ENCODE measurements at places on chromosomes 6 and 20.
A peak's percentile ranks its signal among the peaks of the same experiment; 100 is the strongest.

DNA sequence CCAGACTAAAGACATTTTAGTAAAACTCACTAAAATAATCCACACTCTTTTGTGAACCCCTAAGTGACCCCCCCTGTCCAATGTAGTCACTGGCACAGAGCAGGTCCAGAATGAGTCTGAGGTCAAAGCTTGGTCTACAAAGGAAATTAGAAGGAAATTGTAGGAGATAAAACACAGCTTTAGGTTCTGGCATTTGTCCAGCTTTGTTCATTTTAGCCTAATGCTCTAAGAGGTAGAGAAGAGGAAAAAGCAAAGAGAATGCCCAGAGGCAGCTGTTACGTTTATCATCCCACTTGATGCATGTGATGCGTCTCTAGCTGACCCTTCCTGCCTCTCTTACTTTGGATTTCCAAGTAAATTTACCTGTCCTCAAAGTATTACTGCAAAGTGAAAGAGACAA, 62.5 kb downstream of the CNKSR3 start:
- no peak overlapping the region for H3K4me3 ChIP-seq
- H3K36me3 ChIP-seq: no peaks in the 10 kb centered on the region
- H3K27ac ChIP-seq: no peak overlapping the region

DNA sequence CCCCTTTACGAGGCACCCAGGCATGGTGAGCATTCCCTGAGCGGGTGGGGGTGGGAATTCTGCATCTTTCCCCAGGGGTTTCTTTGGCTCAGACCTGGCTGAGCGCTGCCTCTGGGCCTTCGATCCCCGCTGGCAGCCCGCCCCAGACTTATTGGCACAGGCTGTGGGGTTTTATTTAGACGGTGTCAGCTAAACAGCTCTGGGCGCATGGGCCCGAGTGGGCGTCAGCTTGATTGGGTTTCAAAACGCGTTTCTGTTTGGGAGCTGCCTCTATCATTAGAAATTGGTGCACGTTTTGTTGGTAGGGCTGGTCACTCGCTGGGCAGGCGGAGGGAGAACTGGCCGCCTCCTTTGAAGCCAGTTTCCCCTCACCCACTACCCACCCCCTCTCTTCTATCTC, 21.0 kb downstream of the PMEPA1 start:
- H3K4me3 ChIP-seq: no peak overlapping the region
- peaks cover 4% of the 10 kb centered on the region for H3K4me1 ChIP-seq
- H3K27ac ChIP-seq: no peak overlapping the region
- peaks cover 52% of the 10 kb centered on the region for H3K27me3 ChIP-seq
- no peak for DNase-seq
- H3K36me3 ChIP-seq: peaks cover 4% of the 10 kb centered on the region

DNA sequence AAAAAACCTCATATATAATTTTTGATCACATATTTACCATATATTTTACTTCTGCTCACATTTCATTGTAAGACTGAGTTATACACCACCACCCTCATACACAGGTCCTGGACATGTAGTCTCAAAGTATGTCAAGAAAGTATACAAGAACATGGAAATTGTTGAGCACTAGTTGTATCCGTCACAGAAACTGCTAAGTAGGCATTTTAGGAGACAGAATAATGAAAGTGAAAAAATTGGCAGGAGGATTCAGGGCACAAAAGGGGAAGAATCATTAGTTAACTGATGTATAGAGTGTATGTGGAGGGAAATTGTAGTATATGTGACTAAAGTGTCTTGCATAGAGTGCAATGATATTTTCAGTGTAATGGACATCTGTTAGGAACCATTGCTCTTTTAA, 458.8 kb downstream of the TFAP2B start:
- H3K4me1 ChIP-seq: no peaks in the 10 kb centered on the region
- DNase-seq: no peak
- no peaks in the 10 kb centered on the region for H3K27me3 ChIP-seq
- no peak overlapping the region for H3K27ac ChIP-seq

DNA sequence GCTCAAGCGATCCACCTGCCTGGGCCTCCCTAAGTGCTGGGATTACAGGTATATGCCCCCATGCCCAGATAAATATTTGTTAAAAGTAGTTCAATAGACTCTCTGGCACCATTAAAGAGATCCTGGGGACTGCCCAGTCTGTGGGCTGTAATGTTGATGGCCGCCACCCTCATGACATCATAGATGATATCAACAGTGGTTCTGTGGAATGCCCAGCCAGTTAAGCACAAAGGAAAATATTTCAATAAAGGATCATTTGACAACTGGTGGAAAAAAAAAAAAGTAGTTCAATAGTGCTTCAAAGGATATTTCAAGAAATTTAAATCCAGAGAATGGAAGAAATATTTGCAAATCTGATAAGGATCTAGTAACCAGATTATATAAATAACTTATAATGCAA, 1.5 kb upstream of the CRIP3 start:
- H3K4me1 ChIP-seq: peaks cover 6% of the 10 kb centered on the region
- H3K36me3 ChIP-seq: no peaks in the 10 kb centered on the region
- DNase-seq: no peak
- H3K27me3 ChIP-seq: peaks cover 5% of the 10 kb centered on the region

DNA sequence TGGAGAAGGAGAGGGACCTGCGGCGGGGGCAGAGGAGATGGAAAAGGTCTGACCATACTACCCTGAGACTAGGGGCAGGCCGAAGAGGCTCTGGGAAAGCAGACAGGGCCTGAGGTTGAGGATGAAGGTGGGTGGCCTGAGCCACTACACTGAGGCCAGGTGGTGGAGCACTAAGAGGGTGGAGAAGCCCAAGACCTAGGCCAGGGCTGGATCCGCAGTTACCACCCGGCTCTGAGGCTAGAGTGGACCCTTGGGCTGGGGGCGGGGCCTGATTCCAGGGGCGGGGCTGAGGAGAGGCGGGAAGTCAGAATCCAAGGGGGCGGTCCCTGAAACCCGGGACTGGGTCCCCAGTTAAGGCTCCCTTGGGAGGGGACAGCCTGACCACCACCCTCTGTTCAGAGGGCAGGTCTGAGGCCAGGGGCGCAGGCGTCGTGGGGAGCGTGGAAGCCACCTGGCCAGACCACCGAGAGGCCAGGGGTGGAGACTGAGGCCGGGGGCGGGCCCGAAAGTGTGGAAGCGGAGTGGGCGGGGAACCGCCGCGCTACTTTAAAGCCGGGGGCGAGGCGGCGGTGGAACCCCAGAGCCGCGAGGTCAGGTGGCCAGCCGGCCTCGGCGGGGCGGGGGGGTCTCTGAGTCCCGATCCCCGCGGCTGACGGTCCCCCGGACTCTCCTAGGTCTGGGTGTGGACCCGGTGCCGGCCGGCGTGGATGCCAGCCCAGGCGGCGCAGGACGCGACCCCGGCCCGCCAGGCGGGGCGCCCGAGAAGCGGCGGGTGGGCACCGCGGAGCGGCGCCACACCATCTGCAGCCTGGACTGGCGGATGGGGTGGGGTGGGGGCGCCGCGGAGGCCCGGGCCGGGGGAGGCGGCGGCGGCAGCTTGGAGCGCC, 8.3 kb downstream of the CCM2L start:
- H3K27ac ChIP-seq: no peak overlapping the region
- no peaks in the 10 kb centered on the region for H3K36me3 ChIP-seq
- peak overlapping the region; percentile 84 for H3K4me3 ChIP-seq
- peak; percentile 19 for DNase-seq

DNA sequence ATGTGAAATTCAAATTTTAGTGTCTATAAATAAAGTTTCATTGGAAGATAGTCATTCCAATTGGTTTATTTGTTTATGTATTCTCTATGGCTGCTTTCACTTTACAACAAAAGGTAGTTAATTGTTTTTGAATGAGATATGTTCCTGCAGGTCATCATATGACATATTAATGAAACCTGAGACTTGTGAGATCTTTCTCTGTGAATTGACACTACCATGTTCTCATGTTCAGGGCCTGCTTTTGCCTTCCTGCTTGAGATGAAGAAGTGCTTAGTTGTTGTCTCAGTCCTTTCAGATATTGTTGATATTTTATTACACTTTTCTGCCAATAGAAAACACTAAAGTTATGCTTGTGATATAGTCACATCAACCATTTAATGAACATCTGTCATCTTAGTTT, 132.5 kb downstream of the UTRN start:
- H3K27me3 ChIP-seq: no peaks in the 10 kb centered on the region
- H3K36me3 ChIP-seq: peaks cover 15% of the 10 kb centered on the region
- H3K4me1 ChIP-seq: peaks cover 48% of the 10 kb centered on the region
- no peak for DNase-seq
- peak overlapping the region; percentile 64 for H3K27ac ChIP-seq

GRCh38 chr6:127462376-127462775, 3.2 kb upstream of the KIAA0408 start:
- no peaks in the 10 kb centered on the region for H3K4me1 ChIP-seq
- no peak overlapping the region for H3K27ac ChIP-seq
- no peak overlapping the region for H3K4me3 ChIP-seq

DNA sequence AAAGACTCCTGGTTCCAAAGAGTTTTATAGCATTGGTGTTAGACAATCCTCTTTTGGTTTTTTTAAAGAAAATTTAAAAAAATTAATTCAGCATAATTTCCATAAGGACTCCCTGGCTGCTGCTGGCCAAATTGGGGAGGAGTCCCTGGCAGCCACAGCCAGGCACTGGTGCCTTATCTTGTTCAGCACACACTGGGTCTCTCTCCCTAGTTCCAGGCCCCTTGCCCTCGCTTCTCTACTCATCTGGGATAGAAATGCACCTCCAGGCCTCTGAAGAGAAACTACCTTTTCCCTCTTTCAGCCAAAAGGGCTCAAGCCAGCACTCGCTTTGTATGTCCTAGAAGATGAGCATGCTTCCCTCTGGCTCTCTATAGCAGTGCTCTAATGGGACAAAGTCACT, 13.4 kb upstream of the MAPK13 start:
- H3K36me3 ChIP-seq: peaks cover 18% of the 10 kb centered on the region
- peak overlapping the region; percentile 5 for H3K4me3 ChIP-seq
- peak overlapping the region; percentile 99 for H3K27ac ChIP-seq
- DNase-seq: no peak
- H3K27me3 ChIP-seq: no peaks in the 10 kb centered on the region

- DNase-seq: no peak
- H3K4me3 ChIP-seq: peak overlapping the region; percentile 13
- no peak overlapping the region for H3K27ac ChIP-seq
- peaks cover 3% of the 10 kb centered on the region for H3K36me3 ChIP-seq
- H3K27me3 ChIP-seq: no peaks in the 10 kb centered on the region
- H3K4me1 ChIP-seq: peaks cover 42% of the 10 kb centered on the region
Measured at GRCh38 chr6:45454008-45454911, 76.5 kb upstream of the SUPT3H start.

DNA sequence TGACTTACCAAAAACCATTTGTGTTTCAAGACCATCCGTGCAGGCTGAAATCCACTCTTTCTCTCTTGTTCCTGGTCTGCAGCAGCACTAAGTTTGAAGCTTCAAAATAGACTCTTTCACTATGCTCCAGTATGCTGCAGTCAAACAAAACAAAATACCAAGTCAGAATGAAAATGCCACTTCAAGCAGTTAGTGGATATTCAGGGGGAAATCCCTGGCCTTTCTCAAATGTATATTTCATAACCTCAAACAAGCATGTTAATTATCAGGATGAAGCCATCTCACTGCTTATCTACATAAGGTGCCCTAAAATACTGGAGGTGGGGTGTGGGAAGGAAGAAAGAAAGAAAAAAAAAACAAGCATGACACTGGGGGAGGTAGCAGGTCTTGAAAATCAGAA, 103.5 kb downstream of the ATXN1 start:
- H3K4me1 ChIP-seq: peaks cover 62% of the 10 kb centered on the region
- no peaks in the 10 kb centered on the region for H3K27me3 ChIP-seq
- H3K36me3 ChIP-seq: peaks cover 17% of the 10 kb centered on the region
- peak overlapping the region; percentile 93 for H3K27ac ChIP-seq
- H3K4me3 ChIP-seq: peak overlapping the region; percentile 73

GRCh38 chr6:134046054-134046453, 6.4 kb downstream of the SLC2A12 start:
- H3K27me3 ChIP-seq: peaks cover 29% of the 10 kb centered on the region
- no peak overlapping the region for H3K4me3 ChIP-seq

- H3K36me3 ChIP-seq: no peaks in the 10 kb centered on the region
- H3K27ac ChIP-seq: no peak overlapping the region
- H3K27me3 ChIP-seq: no peaks in the 10 kb centered on the region
- DNase-seq: no peak
- no peak overlapping the region for H3K4me3 ChIP-seq
Measured at GRCh38 chr6:126113261-126113660, 126.9 kb downstream of the TRMT11 start.

DNA sequence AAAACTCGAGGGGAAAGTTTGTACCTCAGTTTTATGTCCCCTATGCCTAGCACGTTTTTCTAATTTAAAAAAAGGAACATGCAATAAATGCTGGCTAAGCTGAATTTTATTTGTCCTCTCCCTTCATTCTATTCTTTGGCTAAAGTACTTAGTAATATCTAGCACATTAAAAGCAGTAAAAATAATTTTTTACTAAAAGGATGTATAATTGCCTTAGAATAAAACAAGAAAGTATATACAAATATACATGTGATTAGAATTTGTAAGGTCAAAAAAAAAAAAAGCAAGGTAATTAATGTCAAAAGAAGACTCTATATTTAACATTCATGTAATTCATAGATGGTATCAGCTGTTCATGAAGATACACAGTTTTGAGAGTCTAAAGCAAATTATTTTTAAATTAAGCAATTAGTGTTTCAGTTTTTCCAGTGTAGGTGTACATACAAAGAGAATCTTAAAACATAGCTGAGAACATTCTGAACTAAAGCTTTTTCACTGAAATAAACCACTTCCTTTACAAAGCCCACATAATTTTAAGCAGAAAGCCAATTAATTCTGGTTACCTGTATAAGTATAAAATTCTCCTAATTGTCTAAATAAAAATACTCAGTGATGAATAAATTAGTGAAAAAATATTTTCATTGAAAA, 32.4 kb downstream of the HBS1L start:
- peaks cover 12% of the 10 kb centered on the region for H3K36me3 ChIP-seq
- no peaks in the 10 kb centered on the region for H3K27me3 ChIP-seq
- H3K4me1 ChIP-seq: peaks cover 23% of the 10 kb centered on the region
- no peak for DNase-seq

DNA sequence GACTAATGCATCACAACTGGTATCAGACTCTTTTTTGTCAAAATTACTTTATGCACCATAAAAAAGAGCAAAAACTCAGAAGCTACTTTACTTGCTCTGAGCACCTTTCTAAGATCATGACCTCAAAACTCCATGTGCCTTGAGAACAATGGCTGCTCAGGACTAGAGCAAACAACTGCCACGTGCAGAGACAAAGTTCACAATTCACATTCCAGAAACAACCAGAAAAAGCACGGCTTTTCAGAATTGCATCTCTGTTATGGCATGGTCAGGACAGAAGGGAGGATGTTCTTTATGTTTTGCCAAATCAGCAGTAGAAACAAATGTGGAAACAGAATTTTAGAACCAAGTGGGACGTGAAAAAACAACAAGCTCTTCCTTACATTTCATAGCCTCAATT, 70.5 kb downstream of the CNKSR3 start:
- no peaks in the 10 kb centered on the region for H3K4me1 ChIP-seq
- no peak overlapping the region for H3K27ac ChIP-seq
- H3K27me3 ChIP-seq: peaks cover 48% of the 10 kb centered on the region
- no peaks in the 10 kb centered on the region for H3K36me3 ChIP-seq

GRCh38 chr20:3757268-3757667, 10.3 kb downstream of the ADISSP start:
- H3K4me3 ChIP-seq: no peak overlapping the region
- H3K27me3 ChIP-seq: no peaks in the 10 kb centered on the region
- no peak for DNase-seq
- peaks cover 6% of the 10 kb centered on the region for H3K4me1 ChIP-seq
- H3K27ac ChIP-seq: no peak overlapping the region
- peaks cover 4% of the 10 kb centered on the region for H3K36me3 ChIP-seq
